Renal cortical epithelial cell (primary cell): ENCODE measurements at places on chromosomes 13 and 19. TPM values are rescaled to one million over a fixed set of nuclear protein-coding genes. Genes with fewer than 3 reads are reported as not detected.

The GPR180 gene
- total RNA-seq: 16.1 and 24.0 TPM in 2 replicates

The AKAP11 gene
- 14.8 and 41.5 TPM in 2 replicates for total RNA-seq

The TEX26 gene
- not detected in 2 replicates for total RNA-seq

The GPR4 gene
- under 0.01 TPM in 1 of 2 replicates, not detected in the other for total RNA-seq

The CEACAM16 gene
- not detected in 2 replicates for total RNA-seq

The APOC4 gene
- not detected in 2 replicates for total RNA-seq

The CEBPA gene
- total RNA-seq: 0.35 and 0.99 TPM in 2 replicates

The NOTCH3 gene
- total RNA-seq: 2.6 and 6.1 TPM in 2 replicates
